ENCODE measurements at places on chromosomes 4 and X.

DNA sequence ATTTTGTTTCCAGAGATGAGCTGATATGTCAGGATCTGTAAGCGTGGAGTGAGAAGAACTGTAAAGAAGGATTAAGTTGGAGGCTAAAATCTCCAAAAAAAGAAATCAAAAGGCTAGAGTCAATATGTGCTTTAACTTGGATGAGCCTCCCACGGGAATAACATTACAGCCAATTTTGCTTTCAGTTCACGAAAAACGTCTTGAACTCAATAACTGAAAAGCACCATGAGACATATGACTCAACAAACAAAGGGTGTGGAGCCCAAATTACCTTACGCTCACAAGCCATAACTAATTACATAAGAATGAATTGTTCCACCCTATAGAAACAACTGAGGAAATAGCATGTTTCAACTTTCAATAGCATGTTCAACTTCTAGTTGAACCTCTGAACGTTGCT, 22.3 kb downstream of the TMPRSS11D start:
- DNase-seq, result no peak

DNA sequence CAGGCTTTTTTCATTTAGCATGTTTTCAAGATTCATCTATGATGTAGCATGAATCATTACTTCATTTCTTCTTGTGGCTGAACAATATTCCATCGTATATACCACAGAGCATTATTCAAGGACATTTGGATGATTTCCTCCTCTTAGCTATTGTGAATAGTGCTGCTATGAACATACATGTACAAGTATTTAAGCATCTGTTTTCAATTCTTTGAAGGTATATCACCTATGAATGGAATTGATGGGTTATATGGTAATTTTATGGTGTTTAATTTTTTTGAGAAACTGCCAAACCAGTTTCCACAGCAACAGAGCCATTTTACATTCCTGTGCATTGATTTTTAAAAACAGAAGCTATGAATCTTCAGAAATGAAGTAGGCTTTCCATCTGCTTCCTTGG, 36.1 kb upstream of the WDR19 start:
- no peak for DNase-seq

DNA sequence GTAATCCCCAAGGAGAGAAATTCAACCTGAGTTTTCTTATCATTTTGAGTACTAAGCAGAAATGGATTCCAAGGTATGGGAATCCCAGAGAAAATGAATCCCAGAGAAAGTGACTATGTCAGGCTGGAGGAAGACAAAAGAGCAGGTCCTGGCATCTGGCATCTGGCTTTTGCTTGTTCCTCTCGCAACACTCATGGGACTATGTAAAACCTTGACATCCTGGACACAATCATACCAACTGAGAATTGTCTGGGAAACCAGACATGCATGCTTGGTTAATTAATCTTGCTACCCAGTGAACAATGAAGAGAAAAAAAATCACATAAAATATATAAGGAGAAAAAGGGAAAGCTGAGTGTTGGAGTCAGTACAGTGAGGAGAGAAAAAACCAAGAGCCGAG, 12.9 kb downstream of the DCAF8L1 start:
- no peak for DNase-seq

GRCh38 chrX:14274691-14275090, 245.0 kb upstream of the GEMIN8 start:
- no peak for DNase-seq

DNA sequence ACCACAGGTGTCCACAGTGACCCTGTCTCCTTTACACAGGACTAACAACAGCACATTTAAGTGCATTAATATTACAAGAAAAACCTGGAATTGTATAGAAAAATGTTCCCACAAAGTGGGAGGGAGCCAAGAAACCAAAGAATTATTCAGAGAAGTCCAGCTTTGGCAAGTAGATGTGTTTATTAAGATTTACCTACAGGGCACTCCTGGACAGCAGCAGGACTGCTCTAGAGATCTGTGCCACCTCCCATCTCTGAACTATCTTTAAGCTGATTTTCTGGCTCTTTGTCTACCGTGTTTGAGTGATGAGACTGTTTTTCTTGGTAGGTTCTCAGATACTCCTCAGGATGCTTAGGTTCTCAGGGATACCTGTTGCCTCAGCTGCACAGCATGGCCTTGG, 38.3 kb upstream of the HPSE start:
- no peak for DNase-seq

GRCh38 chrX:78946178-78946931, 1.2 kb downstream of the P2RY10 start:
- no peak for DNase-seq

DNA sequence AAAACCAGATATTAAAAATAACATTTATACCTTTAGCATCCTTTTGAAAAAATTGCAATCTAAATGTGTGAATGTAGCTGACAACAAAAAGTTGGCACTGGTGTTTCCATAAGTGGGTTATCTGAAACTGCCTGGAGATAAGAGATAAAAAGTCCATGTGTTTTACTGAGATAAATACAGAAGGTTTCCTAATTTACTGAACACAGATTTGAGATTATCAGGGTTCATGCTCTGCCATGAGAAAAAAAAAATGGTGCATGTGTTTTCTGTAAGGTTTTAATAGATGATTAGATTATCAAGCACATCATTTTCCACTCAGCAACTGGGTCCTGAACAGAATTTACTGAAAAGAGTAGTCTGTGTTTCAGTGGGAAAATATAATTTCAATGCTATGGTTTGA, 326.2 kb upstream of the SLIT2 start:
- no peak for DNase-seq

DNA sequence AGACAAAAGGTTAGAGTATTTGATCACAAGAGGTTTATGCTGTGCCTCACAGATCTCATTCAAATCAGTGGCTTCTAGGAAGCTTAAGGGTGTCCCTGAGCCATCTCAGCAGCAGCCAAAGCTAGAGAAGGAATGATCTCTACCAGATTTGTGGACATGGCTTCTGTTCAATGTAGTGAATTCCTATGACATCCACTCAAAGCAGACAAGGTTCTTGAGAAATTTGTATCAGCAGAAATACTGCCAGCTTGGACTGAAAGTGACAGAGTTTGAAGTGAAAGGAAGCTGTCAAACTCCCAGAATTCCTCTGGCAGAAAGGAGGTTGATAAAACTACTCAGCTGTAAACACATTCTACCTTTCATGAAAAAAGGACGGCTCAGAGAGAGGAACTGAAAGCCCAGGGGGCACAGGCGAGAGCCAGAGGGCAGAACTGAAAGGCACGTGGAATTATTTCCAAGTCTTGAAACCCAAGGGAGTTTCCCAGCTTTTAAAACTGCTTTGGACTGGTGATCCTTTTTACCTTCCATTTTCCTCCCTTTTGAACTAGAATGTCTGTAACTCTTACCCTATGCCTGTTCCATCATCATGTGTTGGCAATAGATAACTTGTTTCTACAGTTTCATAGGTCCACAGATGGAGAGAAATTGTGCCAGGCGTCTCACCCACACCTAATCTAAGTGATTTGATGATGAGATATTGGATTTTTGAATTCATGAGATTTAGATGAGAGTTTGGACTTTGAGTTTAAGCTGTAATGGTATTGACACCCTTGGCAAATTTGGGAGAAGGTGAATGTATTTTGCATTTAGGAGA, 14.5 kb upstream of the MED14 start:
- DNase-seq, result no peak

DNA sequence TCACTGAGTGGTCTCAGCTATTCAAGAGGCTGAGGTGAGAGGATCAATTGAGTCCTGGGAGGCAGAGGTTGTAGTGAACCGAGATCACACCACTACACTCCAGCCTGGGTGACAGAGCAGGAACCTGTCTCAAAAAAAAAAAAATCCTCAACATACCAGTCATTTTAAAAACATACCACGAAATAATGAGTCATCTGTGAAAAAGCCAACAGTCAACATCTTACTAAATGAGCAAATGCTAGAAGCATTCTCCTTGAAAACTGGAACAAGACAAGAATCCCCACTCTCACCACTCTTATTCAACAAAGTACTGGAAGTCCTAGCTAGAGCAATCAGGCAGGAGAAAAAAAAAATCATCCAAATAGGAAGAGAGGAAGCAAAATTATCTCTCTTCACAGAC, 104.0 kb upstream of the ARHGEF9 start:
- no peak for DNase-seq

GRCh38 chr4:114509340-114509739, 89.3 kb upstream of the UGT8 start:
- no peak for DNase-seq

GRCh38 chrX:132025041-132025440, 1.9 kb downstream of the STK26 start:
- no peak for DNase-seq

GRCh38 chr4:140296335-140297220, 76.9 kb upstream of the SCOC start:
- DNase-seq, result no peak

DNA sequence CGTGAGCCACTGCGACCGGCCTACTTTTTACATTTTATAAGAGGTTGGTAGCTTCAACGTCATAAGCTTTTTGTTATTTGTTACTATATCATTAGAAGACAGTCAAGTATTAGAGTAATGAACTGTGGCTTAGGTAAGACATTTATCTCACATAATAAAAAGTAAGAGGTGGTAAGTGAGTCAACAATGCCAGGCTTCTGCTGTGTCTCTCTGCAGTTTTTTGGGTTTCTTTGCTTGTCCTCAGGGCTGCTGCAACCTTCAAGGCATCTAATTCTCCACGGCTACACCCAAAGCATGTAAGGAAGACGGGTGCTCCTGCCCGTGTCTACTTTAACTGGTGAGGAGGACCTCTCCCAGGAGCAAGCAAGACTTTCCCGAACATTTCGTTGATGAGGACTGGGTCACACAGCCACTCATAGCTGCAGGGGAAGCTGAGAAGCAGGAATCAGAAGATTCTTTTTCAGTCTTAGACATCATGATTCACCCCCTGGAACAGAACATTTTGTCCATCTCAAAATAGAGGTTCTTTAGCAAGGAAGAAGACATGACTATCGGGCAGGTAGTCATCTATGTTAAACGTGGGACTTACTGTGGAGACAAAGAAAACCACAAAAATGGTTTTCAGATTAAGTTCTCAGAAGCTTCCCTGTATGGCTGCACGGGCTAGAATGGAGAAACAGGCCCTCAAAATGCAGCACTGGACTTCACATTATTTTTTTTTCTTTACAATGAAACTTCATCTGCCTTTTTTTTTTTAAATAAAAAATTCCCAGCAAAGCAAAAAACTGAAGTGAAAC, 13.0 kb upstream of the RHOH start:
- DNase-seq, result no peak

- peak; percentile 14 for DNase-seq
Measured at GRCh38 chrX:75746891-75747639, 38.0 kb downstream of the MAGEE2 start.

- DNase-seq, result peak; percentile 43
Measured at GRCh38 chr4:183098723-183099536, at the start of gene WWC2. TSS of gene WWC2 (plus strand) at chr4:183099257. CDS start at chr4:183099492, 235 bp downstream.

- no peak for DNase-seq
Measured at GRCh38 chrX:482702-483203, 96.0 kb upstream of the PPP2R3B start.

DNA sequence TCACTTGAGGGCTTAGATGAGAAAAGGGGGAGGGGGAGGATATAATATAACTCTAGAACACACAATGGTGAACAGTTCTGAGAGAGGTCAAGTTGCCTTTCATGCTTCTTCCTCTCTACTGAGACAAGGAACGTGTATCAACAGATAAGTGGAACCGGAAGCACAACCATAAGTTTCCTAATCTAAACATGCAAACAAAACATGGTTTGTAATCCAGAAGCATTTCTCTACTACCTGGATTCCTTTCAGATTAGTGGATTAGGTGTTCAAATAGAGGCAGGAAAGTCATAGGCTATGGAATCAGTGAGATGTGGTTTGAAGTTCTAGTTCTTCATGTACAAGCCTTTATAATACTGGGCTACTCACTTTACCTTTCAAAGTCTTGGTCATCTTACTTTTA, 460.6 kb downstream of the IDS start:
- DNase-seq, result no peak

- no peak for DNase-seq
Measured at GRCh38 chr4:5945171-5945570, 52.3 kb upstream of the CRMP1 start.

GRCh38 chr4:184950926-184951325, 67.4 kb upstream of the HELT start:
- DNase-seq, result no peak

- no peak for DNase-seq
Measured at GRCh38 chr4:153146031-153146430, 58.2 kb upstream of the TRIM2 start.

GRCh38 chrX:940691-941090, 271.8 kb downstream of the CRLF2 start:
- DNase-seq, result no peak

DNA sequence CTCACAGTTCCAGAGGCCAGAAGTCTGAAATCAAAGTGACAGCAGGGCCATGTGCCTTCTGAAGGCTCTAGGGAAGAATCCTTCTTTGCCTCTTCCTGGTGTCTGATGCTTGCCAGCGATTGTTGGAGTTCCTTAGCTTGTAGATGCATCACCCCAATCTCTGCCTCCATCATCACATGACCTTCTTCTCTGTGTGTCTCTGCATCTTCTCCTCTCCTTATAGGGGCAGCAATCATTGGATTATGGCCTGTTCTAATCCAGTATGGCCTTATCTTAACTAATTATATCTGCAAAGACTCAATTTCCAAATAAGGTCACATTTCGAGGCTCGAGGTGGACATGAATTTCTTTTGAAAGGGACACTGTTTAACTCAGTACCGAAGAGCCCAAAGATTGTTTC, 71.7 kb upstream of the RAI2 start:
- no peak for DNase-seq

DNA sequence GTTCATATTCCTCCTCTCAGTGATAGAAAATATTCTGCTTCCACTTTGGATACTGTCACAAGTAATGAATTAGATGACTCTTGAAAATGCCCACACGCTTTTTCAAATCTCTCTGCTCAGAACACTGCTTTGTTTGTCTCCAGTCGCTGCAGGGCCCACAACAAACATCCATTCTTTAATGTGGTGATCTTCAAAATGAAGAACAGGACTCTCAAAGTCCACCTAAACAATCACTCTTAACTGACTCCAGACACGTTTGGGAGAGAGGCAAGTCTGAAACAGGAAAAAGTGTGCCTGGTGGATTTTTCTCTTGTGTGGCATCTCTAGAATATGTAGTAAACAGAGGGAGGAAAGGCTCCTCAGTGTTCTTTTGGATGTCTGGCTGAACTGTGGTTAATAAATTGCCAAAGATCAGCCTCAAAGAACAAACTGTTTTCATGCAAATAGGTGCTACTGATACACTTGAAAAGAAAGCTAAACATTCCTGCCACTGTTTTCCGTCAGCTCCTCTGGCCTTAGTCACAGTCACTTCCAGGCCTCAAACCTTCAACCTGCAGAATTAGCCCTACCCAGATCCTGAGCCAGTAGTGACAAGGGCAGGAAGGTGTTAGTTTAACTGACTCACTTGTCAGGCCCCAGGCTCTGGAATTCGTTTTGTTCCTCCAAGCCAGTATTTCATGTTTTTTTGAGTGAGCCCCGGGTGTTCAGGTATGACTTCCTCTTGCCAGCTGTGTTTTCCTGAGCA, 259.6 kb upstream of the GPC4 start:
- DNase-seq, result no peak

GRCh38 chr4:78121338-78121904, 64.3 kb downstream of the FRAS1 start:
- no peak for DNase-seq

GRCh38 chr4:123843137-123843536, 446.5 kb downstream of the SPRY1 start:
- DNase-seq, result no peak

Data from stimulated activated CD4-positive, alpha-beta T cell treated with anti-CD3 and anti-CD28 coated beads, TNF-alpha, amount 100 ng/mL, for 4 hours (primary cell).